ENCODE measurements at places on chromosomes 12 and 14.

DNA sequence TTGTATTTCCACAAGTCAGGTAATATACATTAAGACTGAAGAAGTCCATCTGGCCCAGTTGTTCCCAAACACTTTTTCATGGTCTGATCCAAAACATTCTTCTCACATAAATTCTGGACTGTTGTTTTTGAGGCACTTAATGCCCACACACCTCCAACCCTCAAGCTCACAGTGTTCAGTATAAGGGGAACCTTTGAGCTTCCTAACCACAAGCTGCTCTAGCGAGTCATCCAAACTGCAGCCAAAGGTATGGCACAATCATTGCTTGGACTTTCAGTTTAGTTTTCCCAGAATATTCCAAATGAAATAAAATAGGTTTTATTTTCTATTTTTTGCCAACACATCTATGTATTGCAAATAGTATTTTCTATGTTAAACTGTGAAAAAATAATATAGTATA lies 103.0 kb downstream of the PUS7L start:
- DNase-seq, result no peak

DNA sequence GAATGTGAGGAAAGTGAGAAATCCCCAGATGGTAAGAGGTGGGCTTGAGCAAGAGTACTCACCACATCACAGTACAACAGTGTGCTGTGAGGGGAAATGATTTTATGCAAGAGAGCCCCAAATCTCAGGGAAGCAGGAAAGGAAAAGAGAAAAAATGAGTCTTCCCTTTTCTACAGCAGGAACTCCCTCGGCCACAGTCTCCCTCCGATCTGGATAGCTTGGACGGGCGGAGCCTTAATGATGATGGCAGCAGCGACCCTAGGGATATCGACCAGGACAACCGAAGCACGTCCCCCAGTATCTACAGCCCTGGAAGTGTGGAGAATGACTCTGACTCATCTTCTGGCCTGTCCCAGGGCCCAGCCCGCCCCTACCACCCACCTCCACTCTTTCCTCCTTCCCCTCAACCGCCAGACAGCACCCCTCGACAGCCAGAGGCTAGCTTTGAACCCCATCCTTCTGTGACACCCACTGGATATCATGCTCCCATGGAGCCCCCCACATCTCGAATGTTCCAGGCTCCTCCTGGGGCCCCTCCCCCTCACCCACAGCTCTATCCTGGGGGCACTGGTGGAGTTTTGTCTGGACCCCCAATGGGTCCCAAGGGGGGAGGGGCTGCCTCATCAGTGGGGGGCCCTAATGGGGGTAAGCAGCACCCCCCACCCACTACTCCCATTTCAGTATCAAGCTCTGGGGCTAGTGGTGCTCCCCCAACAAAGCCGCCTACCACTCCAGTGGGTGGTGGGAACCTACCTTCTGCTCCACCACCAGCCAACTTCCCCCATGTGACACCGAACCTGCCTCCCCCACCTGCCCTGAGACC lies 7.8 kb downstream of the ATN1 start:
- DNase-seq, result no peak

- no peak for DNase-seq
These were observed 276.2 kb upstream of the RTL1 start for GRCh38 chr14:101179691-101180211.

- no peak for DNase-seq
These were observed 18.9 kb upstream of the ANKRD33 start for GRCh38 chr12:51868821-51869495.

DNA sequence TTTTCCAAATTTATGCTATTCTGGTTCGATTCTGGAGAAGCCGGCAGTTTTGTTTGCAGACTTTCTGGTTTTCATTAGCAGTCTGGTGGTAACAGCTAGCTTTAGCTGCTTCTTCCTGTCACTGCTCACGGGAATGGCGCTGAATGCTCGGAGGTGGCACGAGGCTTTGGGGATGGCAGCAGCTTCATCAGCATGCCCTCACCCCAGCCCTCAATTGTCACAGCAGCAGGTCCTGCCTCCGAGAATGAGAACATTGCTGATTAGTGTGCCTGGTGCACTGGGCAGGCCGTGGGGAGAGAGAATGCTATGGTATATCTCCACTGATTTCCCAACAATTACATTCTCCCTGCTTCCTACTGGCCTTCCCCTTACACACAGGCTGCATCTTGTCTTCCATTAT lies 73.6 kb downstream of the SAMD4A start:
- no peak for DNase-seq

- no peak for DNase-seq
These were observed 90.0 kb downstream of the LRRC74A start for GRCh38 chr14:76916040-76916715.

GRCh38 chr14:49553892-49554291 lies 32.3 kb downstream of the RPS29 start:
- no peak for DNase-seq

GRCh38 chr14:75926431-75927115 lies 55.2 kb downstream of the TGFB3 start:
- no peak for DNase-seq

DNA sequence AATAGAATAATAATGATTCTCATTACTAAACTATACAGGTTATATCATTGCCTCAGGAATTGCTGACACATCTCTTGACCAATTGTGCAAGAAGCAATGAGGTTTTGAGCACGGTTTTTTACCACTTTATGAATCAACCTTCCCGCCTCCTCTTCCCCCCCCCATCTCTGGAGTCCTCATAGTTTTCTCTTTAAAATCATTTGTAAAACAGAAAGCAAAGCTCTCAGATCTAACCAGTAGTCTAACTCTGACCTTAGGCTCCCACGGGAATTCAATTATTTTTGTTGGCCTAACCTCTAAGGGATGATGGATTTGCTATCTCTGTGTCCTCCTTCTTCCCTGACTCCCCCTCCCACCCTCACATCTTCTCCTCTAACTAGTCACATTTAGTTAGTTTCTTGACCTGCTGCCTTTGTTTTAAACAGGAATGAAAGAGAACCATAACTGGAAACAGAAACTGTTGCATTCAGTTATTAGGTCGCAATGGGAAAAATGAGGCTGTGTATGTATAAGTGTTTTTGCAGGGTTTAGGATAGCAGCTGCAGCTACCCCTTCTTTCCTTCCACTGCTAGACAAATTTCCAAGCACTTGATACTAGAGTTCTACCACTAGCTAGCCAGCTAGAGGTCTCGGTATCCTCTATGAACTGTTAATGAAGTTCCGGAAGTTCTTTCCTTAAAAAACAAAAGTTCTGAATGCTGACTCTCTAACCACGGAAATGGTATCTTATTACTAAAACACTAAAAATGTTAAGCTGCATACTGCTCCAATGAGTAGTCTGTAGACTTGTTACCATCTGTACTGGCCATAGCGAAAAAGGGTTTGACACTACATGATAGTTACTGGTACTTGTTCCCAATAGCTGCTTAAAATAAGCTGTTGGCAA lies 65.4 kb downstream of the TAOK3 start:
- peak; percentile 49 for DNase-seq

DNA sequence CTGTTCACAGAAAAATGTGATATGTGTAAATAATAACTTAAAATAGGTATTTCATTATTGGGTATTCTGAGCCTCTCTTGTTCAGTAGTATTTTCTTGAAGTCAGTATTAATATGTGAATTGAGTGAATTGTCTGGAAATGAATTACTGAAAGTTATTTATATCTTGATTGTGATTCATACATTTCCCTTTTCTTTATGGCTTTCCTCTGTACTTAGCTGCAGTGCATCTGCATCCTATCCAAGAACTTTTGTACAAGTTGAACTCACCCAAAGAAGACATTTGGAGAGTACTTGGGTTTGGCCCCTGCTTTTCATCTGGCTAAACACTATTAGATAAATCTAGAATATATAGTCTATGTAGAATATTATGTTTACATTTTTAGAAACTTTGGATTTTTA lies 326.0 kb downstream of the RAD51B start:
- DNase-seq, result no peak

- no peak for DNase-seq
These were observed 133.3 kb upstream of the SLCO1C1 start for GRCh38 chr12:20561871-20562270.

GRCh38 chr12:28583701-28584261 lies 393.5 kb downstream of the CCDC91 start:
- no peak for DNase-seq

GRCh38 chr14:92439537-92440344 lies 73.8 kb upstream of the RIN3 start:
- no peak for DNase-seq

DNA sequence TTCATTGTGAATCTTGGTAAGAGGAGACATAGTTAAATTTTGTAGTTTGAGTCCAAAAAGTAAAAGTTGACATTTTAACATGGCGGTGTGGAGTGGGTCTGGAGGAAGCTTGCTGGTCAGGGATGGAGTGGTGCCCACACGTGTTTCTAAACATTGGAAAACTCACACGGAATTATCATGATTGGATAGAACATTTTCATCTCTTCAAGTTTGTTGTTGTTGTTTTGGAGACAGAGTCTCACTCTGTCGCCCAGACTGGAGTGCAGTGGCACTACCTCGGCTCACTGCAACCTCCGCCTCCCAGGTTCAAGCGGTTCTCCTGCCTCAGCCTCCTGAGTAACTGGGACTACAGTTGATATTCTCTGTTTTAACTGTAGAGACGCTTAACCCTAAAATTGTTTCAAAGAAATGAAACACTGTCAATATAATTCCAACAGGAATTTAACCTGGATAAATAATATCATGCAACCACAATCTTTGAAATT lies 502 bp upstream of the MBIP start:
- no peak for DNase-seq

- DNase-seq, result no peak
These were observed 74.8 kb upstream of the RMST start for GRCh38 chr12:97387844-97388243.

DNA sequence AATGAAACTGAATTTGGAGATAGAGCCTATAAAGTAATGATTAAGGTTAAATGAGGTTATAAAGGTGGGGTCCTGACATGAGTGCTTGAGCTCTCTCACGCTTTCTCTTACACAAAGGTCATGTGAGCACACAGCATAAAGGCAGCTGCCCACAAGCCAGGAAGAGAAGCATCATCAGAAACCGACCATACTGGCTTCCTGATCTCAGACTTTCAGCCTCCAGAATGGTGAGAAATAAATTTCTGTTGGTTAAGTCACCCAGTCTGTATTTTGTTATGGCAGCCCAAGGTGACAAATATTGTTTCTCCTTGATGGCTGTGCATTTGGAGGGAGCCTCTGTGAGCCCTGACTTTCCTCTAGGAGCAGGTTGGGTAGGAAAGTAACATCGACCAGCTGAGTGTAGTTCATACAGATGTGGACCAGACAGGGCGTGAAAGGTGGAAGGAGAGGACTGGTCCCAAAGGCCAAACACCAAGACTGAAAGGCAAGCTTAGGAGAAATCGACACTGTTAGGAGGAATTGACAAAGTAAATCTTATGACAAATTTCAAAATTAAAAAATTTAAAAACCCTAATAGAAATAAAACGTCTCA lies 97.6 kb upstream of the SLC38A2 start:
- DNase-seq, result peak; percentile 43

DNA sequence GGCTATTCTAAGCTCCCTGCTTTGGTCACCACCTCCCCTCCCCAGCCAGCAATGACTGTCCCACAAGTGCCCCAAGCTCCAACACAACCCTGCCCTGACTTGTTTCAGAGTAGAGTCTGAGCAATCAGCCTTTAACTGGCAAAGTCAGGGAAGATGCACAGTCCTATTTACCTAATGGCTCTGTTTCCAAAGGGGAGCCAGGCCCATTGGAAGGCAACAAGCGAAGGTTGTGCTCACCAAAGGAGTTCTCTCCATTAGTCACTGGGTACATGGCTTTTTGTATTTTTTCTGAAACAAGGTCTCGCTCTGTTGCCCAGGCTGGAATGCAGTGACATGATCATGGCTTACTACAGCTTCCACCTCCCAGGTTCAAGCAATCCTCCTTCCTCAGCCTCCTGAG lies 267.1 kb upstream of the CRY1 start:
- no peak for DNase-seq

DNA sequence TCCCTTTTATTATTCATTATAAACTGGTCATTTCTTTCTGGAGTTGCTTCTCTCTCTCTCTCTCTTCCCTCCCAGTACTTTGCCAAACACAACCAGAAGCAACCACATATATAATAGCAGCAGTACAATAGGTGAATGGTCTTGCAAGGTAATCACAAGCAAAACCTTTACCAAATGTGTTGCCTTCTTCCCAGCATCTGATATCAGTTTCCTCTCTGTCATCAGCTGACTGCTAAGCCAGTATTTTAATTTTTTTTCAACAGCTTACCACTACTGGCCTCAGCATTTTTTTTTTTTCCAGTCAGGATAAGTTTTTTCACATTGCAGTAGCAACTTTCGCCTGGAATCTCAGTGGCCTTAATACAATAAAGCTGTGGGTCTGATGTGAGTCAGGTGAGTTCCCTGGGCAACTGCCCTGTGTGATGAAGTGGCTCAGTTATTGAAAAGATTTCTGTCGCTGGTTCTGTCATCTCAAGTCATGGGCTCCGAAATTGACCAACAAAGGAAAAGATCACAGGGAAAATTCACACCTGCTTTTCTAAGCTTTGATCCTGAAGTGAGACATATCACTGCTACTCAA lies 282.5 kb upstream of the AMIGO2 start:
- DNase-seq, result no peak

- DNase-seq, result no peak
These were observed 8.8 kb downstream of the BDKRB1 start for GRCh38 chr14:96264853-96265252.

DNA sequence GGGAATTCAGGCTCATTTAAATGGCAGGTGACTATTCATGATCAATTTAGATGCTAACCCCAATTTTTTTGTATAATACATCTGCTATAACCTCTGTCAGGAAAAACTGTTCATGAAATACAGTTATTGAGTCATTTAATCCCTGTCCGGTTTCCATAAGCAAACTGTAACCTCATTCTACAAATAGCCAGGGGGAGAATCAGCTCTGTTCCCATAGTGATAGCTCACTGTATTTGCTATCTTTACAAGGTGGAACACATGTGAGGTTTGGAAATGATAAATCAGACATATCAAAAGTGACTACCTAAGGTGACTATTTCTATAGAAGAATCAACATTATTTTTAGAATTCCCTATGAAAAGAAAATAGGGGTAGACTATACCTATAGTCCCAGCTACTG lies 38.6 kb upstream of the VPS33A start:
- no peak for DNase-seq
